ENCODE measurements at places on chromosomes 7 and 10.

GRCh38 chr10:47067949-47068940, 157.0 kb downstream of the PTPN20 start:
- DNase-seq: no peak

GRCh38 chr10:2631557-2632205, 435.7 kb upstream of the PFKP start:
- no peak for DNase-seq

- DNase-seq: peak; percentile 80
These were observed 136.5 kb upstream of the NAMPT start for GRCh38 chr7:106421181-106421762.

DNA sequence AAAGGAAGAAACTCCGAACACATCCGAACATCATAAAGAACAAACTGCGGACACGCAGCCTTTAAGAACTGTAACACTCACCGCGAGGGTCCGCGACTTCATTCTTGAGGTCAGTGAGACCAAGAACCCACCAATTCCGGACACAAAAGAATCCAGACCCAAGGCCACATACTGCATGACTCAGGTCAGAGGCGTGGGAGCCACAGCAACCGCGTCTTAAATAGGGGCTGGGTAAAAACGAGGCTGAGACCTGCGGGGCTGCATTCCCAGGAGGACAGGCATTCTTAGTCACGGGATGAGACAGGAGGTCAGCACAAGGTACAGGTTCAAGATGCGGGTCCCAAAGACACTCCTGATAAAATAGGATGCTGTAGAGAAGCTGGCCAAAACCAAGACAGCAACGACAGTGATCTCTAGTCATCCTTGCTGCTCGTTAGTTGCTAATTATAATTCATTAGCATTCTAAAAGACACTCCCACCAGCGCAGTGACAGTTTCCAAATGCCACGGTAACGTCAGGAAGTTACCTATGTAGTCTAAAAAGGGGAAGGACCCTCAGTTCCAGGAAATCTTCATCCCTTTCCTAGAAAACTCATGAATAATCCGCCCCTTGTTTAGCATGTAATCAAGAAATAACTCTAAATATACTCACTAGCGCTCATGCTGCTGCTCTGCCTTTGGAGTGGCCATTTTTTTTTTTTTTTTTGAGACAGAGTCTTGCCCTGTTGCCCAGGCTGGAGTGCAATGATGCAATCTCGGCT, 19.3 kb downstream of the AP5Z1 start:
- peak; percentile 56 for DNase-seq

GRCh38 chr7:95412075-95412474, 15.9 kb upstream of the PON3 start:
- DNase-seq: no peak

GRCh38 chr10:75400771-75401568, 594 bp downstream of the ZNF503 start:
- DNase-seq: peak; percentile 45

GRCh38 chr10:75350791-75351190, 50.8 kb downstream of the ZNF503 start:
- DNase-seq: peak; percentile 90

- no peak for DNase-seq
These were observed 25.4 kb upstream of the GPAM start for GRCh38 chr10:112208997-112209396.

GRCh38 chr7:44262031-44262430, 61.3 kb downstream of the YKT6 start:
- DNase-seq: no peak

DNA sequence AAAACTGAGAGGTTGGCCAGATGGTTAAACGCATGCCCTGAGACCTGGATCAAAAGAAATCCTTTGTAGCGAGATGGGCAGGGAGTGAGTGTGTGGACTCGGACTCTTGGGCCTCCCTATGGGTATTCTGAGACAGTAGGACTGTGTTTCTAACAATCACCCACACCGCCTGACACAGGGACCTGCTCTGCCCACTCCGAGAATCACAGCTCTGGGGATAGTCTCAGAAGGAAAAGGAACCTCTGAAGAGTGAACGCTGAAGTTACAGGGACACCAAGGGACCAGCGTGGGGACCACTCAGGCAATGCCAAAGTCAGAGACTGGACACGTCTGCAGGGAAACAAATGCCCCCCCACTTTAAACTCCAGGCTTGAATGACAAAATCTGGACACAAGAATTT, 242.1 kb upstream of the TCERG1L start:
- DNase-seq: no peak

GRCh38 chr10:3542185-3542611, 242.8 kb downstream of the KLF6 start:
- DNase-seq: peak; percentile 63

DNA sequence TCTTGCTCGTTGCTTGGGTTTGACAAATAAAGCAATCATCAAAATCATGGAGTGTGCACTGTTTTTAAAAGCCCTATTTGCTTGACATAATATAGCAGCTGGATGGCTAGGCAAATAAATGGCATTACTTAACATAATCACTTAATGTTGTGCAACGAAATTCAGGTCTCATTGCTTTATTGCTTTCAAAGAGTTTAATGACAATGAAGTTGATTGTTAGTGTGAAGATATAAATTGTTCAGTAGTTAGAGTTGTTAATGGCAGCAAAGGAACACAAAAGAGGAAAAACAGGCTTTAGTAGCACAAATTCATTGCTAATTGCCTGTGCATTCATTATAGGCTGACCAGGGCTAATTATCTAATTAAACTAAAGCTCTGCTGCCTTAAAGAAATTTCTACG, 7.6 kb upstream of the ADO start:
- DNase-seq: no peak

DNA sequence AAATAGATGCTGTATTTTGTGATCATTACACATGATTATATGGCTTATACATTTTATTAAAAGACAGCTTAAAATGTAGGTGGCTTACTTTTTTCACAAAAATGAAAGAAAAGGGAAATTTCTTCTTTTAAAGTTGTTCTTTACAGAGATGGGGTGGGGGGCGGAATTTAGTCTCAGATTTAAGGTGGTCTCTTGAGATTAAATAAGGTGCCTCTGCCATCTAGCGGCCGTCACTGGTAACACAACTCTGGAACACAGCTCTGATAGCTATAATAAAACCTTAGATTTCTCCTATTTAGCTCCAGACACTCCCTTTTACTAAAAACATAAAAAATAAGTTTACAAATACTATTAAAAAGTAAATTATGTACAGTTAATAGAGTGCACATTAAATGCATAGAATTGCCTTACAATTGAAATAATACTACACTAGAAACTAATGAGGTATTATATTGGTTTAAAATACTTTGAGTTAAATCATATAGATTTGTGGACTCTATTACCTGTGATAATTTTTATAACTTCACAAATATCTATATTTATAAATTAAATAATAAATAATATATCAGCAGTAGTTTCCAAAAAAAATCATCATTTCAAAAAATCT, 210.9 kb downstream of the DGKB start:
- DNase-seq: no peak

DNA sequence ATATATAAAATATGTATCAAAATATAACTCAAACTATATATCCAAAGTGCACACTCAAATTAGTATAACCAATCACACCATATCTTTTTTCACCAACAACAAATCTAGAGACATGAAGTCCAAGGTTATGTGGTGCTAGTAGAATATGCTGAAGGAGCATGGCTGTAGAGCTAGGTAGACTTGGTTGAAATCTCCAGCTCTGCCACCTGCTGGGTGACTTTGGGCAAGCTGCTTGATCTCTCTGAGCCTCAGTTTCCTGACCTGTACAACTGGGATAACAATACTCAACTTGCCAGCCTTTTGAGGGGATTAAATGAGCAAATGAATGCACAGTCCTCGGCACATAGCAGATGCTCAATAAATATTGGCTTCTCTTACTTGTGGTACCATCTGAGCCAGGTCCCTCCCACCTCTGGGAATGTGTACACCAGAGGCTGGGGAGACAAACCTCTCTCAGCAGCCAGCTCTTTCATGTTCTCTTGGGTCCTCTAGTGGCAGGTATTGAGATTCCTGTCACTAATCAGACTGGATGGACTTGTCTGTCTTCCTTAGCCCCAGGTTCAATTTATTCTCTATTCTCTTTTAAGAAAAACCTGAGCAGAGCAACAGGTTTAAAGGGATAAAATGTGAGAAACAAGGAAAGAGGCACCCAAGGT, 94.3 kb upstream of the PDE1C start:
- DNase-seq: peak; percentile 70

DNA sequence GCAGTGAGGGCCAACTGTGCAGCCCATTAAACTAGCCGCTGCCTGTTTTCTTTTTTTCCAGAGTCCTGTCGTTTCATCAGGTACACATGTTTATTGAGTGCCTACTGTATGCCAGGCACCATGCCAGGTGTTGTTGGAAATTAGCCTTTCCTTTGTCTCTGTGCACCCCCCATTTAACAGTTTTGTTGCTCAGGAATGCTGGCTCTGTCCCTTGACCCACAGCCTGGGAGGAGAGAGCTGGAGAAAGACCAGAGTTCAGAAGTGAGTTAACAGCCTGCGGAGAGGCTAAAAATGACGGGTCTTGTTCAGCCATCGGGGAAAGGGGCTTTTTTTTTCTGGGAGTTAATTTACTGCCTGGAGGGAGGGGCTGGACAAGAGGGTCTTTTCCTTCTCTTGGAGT, 1.3 kb downstream of the LRMDA start:
- no peak for DNase-seq

- DNase-seq: no peak
These were observed 80.2 kb downstream of the ALOX5 start for GRCh38 chr10:45454262-45454661.

- no peak for DNase-seq
These were observed 120.0 kb upstream of the TCERG1L start for GRCh38 chr10:131431533-131431932.

- no peak for DNase-seq
These were observed 989.4 kb downstream of the CCSER2 start for GRCh38 chr10:85317827-85318226.

DNA sequence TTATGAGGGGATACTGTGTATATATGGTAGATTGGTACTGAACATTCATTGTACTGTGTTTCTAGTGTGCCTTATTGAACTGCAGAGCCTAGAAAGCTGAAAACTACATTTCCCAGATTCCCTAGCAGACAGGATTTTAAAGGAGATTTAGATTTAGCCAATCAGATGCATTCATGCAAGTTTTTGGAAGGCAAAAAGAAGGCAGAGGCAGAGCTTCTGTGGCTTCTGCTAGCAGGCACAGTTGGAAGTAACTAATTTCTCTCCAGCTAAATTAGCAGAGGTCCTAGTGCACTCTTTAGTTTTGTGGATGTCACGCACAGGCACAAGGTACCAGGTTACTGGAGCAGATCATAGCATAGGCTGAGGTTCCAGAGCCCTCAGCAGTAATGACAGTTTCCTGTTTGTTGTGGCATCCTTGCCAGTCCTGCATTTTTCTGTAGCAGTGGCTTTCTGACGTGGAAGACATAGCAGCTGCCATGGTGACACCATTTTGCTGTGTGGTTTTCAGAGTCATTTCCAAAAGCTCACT, 83.7 kb upstream of the CCDC71L start:
- no peak for DNase-seq

- DNase-seq: peak; percentile 78
These were observed 117.4 kb upstream of the PFKP start for GRCh38 chr10:2949948-2950354.

GRCh38 chr7:24241206-24241605, 42.8 kb upstream of the NPY start:
- peak; percentile 31 for DNase-seq

DNA sequence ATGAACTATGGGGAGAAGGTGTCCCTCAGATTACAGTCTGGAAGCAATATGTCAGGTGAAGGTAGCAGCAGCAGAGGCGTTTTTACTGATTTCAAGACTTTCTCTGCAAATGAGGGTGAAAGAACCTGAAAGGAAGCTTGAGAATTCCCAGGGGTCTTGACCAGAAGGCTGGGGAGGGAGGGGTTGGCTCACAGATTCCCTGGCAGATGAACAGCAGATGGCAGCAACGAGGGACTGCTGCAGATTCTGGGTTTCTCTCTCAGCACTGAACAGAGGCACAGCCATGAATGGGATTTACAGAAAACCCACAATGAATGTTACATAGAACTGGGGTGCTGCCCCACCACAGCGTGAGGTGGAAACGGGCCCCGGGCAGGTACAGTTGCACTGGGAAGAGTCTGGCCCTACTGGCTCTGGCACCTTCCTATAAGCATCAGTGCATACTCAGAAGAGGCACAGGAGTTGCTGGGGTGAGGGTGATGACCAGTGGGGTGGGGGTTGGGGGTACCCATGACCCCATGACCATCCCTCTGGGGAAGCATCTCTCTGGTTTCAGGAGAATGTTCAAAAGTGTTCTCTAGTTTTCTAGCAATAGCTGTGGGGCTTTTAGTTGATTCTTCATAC, 317.8 kb downstream of the SH2D4B start:
- no peak for DNase-seq

DNA sequence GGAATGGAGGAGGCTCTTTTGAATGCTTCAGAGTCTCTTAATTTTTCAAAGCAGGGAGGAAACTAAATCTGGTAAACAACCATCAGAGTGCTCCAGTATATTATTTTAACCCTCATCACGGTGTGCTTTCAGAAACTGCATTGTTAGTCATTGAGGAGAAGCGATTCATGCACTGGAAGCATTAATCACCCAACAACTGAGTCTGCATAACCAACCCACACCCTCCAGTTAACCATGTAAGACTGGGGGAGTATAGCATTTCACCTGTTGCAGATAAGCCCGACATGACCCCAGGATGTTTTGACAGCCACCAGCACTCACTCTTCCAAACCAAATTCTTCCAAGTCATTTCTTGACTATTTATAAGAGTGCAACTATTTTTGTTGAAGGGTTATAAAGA, 257.6 kb downstream of the GATA3 start:
- DNase-seq: peak; percentile 24

GRCh38 chr10:127408733-127409132, 140.4 kb upstream of the NPS start:
- DNase-seq: no peak
